Activated CD4-positive, alpha-beta memory T cell treated with anti-CD3 and anti-CD28 coated beads, Interleukin-2, amount 10 ng/mL, durations not matched to agents 7 days and 5 days (primary cell): ENCODE measurements at places on chromosomes 3 and 15. TPM values are rescaled to one million over a fixed set of nuclear protein-coding genes. Genes with fewer than 3 reads are reported as not detected.

DNA sequence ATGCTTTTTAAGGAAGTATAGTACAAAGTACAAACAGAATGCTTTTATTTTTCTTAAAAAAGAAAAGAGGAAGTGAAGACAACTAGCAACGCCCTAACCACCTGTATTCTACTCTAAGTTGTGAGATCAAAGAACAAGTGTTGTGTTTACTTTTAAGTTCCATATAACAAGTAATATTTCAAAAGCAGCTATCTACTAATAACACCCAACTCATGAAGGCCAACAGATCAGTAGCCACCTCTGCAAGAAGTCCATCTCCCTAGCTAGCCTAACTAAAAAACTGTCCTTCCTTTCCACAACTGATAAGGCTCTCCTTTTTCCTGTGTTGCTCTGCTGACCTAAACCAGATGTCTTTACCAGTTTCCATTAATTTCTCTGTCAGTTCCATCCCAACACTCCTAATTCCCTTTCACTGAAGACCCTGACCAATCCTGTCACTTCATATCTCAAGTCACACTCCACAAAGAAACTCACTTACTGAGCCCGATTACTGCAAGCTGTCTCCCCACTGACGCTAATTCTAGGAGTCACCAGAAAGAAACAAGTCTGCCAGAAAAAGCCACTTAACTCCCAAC, 26.9 kb downstream of the PHC3 start:
- H3K36me3 ChIP-seq, result peaks cover 45% of the 10 kb centered on the region
- H3K4me1 ChIP-seq, result peaks cover 28% of the 10 kb centered on the region
- H3K27ac ChIP-seq, result peak overlapping the region; percentile 82
- peak overlapping the region; percentile 31 for H3K4me3 ChIP-seq
- H3K27me3 ChIP-seq, result no peaks in the 10 kb centered on the region

DNA sequence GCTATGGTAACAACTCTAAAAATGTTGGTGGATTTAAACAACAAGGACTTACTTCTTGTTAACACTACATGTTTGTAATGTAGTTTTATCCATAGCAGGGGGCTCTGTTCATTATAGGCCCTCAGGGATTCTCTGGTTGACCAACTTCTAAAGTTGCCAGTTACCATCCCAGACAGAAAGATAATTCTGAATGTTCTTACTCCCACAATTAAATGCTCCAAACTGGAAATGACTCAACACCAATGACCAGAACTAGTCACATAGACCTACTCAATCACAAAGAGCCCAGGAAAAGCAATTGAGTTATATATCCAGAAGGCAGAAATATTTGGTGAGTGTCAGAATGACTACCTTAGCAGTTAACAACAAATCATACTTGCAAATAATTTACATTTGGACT, 199.3 kb upstream of the UMPS start:
- H3K4me1 ChIP-seq, result no peaks in the 10 kb centered on the region
- H3K4me3 ChIP-seq, result no peak overlapping the region
- H3K27me3 ChIP-seq, result peaks cover 35% of the 10 kb centered on the region
- H3K36me3 ChIP-seq, result no peaks in the 10 kb centered on the region
- H3K27ac ChIP-seq, result no peak overlapping the region

The SHF gene
- total RNA-seq, result 2.0 TPM

DNA sequence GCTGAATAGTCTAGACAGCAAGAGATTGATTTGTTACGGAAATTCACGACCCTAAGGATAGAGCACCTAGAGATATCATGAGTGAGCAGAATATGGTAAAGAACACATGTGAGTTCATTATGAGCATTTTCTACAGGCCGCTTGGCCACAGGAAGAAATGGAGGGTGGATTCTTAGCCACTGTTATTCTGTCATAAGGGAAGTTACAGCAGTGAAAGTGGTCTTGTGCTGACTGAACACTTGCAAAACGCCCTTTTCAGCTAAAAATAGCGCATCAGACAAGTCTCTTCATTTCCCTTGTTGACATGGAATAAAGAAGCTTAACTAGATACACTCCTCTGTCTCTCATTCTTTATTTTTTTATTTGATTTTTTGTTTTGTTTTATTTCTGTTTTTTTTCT, 19.8 kb downstream of the DGKG start:
- H3K27me3 ChIP-seq, result peaks cover 4% of the 10 kb centered on the region
- H3K4me1 ChIP-seq, result no peaks in the 10 kb centered on the region
- no peak overlapping the region for H3K27ac ChIP-seq
- no peak for DNase-seq

- H3K36me3 ChIP-seq, result no peaks in the 10 kb centered on the region
- DNase-seq, result peak; percentile 71
- H3K27me3 ChIP-seq, result no peaks in the 10 kb centered on the region
- H3K27ac ChIP-seq, result no peak overlapping the region
- peaks cover 17% of the 10 kb centered on the region for H3K4me1 ChIP-seq
Measured at GRCh38 chr15:77496715-77497109, 76.0 kb downstream of the HMG20A start.

The KLHDC8B gene
- 1.2 TPM for total RNA-seq

The ADIPOQ gene
- total RNA-seq, result not detected

DNA sequence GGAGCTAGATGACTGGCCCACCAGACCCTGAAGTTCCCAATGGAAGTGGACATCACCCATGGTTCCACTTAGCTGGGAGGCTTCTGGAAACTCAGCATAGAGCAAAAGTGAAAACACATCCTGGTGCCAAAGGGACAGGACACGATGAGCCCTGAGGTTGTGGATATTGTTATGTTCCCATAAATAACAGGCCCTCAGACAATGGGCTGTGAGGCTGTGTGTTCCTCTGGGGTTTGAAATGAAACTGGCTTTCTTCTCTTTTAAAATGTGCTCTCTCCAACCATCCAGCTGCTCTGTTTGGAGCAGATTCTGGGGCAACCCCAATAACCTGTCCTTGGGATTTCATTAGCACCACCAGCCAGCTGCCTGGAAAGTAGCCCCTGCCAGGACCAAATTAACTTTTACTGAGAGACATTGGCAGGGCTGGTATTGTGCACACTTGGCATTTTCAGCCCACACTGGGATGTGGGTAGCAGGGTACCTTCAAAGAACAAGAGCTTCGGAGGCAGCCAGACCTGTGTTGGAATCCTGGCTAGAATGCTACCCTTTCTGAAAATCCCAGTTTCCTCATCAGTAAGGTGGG, 97.5 kb downstream of the DNAJB8 start:
- no peak for DNase-seq
- H3K27ac ChIP-seq, result no peak overlapping the region
- peaks cover 7% of the 10 kb centered on the region for H3K4me1 ChIP-seq
- no peaks in the 10 kb centered on the region for H3K36me3 ChIP-seq

GRCh38 chr15:88612186-88612796, 8.8 kb upstream of the AEN start:
- no peak for DNase-seq
- no peak overlapping the region for H3K4me3 ChIP-seq
- H3K27me3 ChIP-seq, result peaks cover 29% of the 10 kb centered on the region
- peaks cover 18% of the 10 kb centered on the region for H3K4me1 ChIP-seq
- H3K27ac ChIP-seq, result no peak overlapping the region

GRCh38 chr3:12356175-12356574, 67.3 kb downstream of the PPARG start:
- H3K4me1 ChIP-seq, result no peaks in the 10 kb centered on the region
- no peak overlapping the region for H3K4me3 ChIP-seq
- DNase-seq, result no peak
- no peak overlapping the region for H3K27ac ChIP-seq
- H3K36me3 ChIP-seq, result no peaks in the 10 kb centered on the region
- peaks cover 8% of the 10 kb centered on the region for H3K27me3 ChIP-seq

- H3K4me3 ChIP-seq, result no peak overlapping the region
- H3K27ac ChIP-seq, result no peak overlapping the region
- H3K4me1 ChIP-seq, result peaks cover 5% of the 10 kb centered on the region
Measured at GRCh38 chr3:4343258-4343657, 40.1 kb downstream of the SETMAR start.

The TRIM42 gene
- total RNA-seq, result not detected

The KCNH8 gene
- not detected for total RNA-seq

The MEIS2 gene
- not detected for total RNA-seq

GRCh38 chr3:73813291-73813690, 188.6 kb upstream of the PDZRN3 start:
- no peak for DNase-seq
- no peak overlapping the region for H3K4me3 ChIP-seq
- H3K36me3 ChIP-seq, result no peaks in the 10 kb centered on the region
- no peaks in the 10 kb centered on the region for H3K4me1 ChIP-seq

- H3K36me3 ChIP-seq, result no peaks in the 10 kb centered on the region
- no peak overlapping the region for H3K4me3 ChIP-seq
Measured at GRCh38 chr15:47803767-47804166, 86.5 kb downstream of the SEMA6D start.

GRCh38 chr3:56725175-56725574, 42.1 kb upstream of the TASOR start:
- H3K36me3 ChIP-seq, result peaks cover 78% of the 10 kb centered on the region
- peak overlapping the region; percentile 83 for H3K27ac ChIP-seq
- H3K27me3 ChIP-seq, result no peaks in the 10 kb centered on the region
- H3K4me1 ChIP-seq, result peaks cover 34% of the 10 kb centered on the region
- H3K4me3 ChIP-seq, result peak overlapping the region; percentile 49

DNA sequence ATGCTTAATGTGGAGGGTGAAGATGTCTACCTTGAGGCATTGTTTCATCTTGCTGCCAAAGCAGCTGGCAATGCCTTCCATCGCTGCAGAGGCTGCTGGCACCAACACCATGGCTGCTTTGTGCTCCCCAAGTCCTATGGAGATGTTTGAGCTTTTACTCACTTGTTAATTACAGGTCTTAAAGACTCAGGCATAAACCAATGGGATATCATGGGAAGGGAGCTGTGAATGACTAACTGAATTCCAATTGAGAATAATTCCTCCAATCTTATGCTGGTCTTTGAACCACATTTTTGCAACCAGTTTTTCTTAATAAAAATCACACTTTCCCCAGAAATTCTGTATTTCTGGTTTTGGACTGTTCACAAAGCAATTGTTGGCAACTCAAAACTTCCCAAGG, 762.0 kb downstream of the GBE1 start:
- H3K36me3 ChIP-seq, result no peaks in the 10 kb centered on the region
- no peak overlapping the region for H3K27ac ChIP-seq
- no peak for DNase-seq
- H3K27me3 ChIP-seq, result no peaks in the 10 kb centered on the region
- no peaks in the 10 kb centered on the region for H3K4me1 ChIP-seq

DNA sequence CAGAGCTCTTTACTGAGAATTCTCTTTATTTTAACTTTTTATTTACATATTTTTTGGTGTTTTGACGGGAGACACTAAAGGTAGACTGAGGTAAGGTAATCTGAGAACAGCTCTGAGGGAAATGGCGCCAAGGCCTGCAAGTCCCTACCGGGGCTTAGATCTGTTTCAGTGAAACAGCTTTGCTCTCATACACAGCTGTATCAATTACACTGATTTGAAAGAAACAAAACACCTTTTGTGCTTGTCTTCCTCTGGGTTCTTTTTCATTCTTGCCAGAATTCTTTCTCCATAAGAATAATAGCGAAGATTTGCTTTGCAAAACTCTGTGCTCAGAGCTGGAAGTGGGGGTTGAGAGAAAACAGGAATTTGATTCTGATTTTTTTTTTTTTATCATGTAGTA, 79.5 kb upstream of the PEX5L start:
- DNase-seq, result no peak
- H3K4me3 ChIP-seq, result no peak overlapping the region
- H3K27ac ChIP-seq, result no peak overlapping the region
- H3K27me3 ChIP-seq, result no peaks in the 10 kb centered on the region
- no peaks in the 10 kb centered on the region for H3K4me1 ChIP-seq

DNA sequence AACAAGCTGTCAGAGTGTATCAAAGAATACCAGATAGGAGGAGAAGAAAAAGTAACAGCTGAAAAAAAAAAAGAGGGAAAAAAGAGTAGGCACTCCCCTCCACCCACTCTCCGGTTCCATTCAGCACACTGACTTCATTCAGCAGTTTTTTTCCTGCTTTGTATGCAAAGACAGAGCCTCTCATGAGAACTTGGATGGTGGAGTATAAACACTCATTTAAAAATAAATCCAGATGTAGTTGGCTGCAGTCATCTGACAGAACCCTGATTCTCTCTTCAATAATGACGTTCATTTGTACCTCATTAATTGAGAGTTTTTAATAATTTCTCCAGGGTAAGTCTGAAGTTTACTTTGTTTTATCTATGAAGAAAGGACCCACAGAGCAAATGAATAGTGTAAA, 81.0 kb downstream of the TMEM108 start:
- DNase-seq, result no peak
- H3K27ac ChIP-seq, result no peak overlapping the region
- no peak overlapping the region for H3K4me3 ChIP-seq
- no peaks in the 10 kb centered on the region for H3K4me1 ChIP-seq
- H3K36me3 ChIP-seq, result no peaks in the 10 kb centered on the region

The PLA2G4E gene
- total RNA-seq, result not detected

DNA sequence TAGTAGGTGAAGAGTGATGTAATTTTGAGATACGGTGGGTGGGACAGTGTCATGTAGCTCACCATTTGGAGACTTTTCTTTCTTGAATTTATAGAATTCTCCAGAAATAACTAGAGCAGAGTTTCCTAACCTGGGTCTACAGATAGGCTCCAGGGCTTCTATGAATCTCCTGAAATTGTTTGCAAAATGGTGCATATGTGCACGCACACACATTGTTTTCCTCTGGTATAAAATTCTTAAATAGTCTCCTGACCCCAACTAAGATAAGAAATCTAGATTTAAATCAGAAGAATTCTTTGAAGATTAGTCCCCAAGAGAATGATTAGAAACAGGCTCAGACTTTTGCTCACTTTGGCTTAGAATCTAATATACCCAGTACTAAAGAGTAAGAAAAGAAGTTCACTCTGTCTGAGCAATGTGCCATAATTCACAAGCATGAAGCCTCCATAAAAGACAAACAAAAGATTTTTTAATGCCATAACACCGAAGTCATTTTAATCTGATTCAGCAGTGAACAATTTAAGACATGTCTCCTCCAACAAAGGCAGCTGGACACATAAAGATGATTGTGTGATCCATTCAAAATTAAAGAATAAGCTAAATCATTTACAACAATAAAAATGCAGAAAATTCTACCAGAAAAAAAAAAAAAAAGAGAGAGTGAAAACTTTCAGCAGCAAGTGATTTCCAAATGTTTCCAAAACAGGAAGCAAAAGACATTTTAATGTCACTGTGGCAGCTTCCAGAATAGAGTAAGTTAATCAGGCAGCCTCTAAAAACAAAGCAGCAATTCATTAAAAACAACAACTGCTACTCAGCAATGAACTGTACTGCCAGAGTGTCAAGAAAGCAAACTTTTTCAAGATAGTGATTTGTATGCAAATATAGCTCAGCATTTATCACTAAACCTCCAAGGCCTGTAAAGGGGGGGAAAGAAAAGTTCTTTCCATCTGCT, 975.5 kb upstream of the CFAP20DC start:
- no peak overlapping the region for H3K4me3 ChIP-seq
- H3K27ac ChIP-seq, result no peak overlapping the region
- peaks cover 19% of the 10 kb centered on the region for H3K4me1 ChIP-seq
- no peak for DNase-seq
- peaks cover 15% of the 10 kb centered on the region for H3K36me3 ChIP-seq
- H3K27me3 ChIP-seq, result no peaks in the 10 kb centered on the region

The ARHGAP31 gene
- 3.7 TPM for total RNA-seq

The FBXW12 gene
- not detected for total RNA-seq
